Memory B cell (primary cell): ENCODE measurements at places on chromosomes 5 and 9.

GRCh38 chr5:78328585-78329173, 31.7 kb upstream of the SCAMP1 start:
- DNase-seq, result no peak

DNA sequence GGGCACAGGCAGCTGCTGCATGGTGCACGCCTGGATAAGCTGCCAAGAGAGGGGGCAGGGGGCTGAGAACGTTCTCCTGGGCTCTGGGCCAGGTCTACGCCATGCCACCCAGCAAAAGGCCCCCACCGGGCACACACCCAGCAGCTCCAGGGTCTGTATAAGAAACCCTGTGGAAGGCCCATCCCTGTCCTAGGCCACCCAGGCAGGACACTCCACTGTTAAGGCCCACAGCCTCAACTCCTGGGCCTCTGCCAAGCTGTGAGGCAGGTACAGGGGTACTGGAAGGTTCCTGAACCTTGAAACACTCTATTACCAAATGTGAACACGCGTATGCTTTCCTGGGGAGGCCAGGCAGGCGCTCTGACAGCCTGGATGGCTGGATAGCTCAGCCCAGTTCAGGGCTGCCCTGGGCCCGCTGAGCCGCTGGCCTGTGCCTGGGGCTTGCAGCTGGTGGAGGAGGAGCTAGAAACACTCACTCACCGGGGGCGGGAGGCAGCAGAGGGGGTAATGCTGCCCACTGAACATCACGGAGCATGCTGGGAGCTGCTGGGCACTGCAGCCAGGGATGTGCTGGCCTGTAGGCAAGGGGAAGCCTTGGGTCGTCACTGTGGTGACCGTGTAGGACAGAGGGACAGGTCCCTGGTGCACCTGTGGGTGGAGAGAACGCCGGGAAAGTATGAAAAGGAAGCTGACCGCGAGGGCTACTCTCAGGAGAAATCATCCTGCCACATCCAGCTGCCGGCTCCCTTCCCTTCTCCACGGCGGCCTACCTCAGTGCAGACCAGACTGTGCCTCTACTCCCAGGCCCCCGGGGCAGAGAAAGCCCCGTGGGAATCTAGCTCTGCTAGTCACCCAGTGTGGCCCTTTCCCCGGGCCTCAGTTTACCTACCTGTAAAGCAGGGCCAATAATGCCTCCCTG, 6.0 kb downstream of the RNF44 start:
- no peak for DNase-seq

DNA sequence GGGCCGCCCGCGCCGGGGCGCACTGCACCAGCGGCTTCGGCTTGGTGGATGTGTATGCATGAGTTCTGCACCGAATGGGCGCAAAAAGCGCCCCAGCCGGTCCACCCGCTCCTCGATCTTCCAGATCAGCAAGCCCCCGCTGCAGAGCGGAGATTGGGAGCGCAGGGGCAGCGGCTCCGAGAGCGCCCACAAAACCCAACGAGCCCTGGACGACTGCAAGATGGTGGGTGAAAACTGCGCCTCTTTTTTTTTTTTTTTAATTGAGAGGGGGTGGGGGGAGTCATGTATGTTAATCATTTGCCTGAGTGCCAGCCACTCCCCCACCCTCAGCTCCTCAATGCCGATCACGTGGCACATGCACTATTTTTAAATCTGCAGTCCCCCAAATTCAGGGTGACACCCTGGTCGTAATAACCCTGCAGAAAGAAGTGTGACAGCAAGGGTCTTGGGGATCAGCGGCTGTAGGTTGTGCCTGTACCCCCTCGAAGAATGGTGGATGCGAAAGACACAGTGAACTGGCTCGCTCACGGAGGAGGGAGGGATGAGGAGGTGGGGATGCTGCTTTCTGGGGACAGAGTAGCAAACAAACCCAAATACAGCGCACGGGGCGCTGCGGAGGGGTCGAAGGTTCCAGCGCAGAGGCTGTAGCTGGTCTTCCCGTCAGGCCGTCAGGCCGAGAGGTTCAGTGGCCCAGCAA, 900 bp downstream of the RGS7BP start:
- DNase-seq, result no peak

DNA sequence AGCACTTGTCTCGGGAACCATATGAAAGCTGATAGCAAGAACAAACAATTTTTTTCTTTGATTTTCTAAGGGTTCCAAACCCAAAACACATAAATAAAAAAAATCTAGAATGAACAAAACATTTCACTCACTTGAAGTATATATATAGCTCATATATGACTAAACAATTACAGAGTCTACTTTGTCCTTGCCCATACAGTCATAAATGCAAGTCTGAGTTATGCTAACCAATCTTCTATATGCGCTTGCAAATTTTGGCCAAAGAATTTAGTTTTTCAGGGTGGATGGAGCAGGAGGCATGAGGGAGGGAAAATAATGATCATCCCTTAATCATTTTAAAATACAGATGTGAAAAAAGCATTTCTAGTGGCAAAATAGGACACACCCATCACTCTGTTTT, 370.1 kb downstream of the BNC2 start:
- DNase-seq, result no peak

GRCh38 chr5:78601559-78602314, 46.8 kb downstream of the LHFPL2 start:
- no peak for DNase-seq

GRCh38 chr5:107557051-107557658, 113.6 kb downstream of the EFNA5 start:
- DNase-seq, result no peak

GRCh38 chr5:151745071-151745705, 13.2 kb downstream of the ATOX1 start:
- DNase-seq, result no peak

DNA sequence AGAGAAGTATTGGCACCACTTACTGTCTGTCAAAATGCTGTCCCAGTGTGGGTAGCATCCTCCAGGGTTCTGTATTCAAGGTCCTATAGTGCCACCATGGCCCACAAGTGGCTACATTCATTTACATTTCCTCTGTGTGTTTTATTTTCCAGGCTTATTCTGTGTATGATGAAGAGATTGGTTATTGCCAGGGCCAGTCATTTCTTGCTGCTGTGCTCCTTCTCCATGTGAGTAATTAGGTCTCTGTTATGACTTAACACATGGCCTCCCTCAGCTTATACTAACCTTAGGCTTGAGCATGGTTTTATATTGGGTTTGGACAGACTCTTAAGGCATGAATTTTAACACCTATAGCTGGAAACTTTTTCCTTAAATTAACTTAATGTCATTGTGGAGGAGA, 36.7 kb downstream of the GPR21 start:
- no peak for DNase-seq

DNA sequence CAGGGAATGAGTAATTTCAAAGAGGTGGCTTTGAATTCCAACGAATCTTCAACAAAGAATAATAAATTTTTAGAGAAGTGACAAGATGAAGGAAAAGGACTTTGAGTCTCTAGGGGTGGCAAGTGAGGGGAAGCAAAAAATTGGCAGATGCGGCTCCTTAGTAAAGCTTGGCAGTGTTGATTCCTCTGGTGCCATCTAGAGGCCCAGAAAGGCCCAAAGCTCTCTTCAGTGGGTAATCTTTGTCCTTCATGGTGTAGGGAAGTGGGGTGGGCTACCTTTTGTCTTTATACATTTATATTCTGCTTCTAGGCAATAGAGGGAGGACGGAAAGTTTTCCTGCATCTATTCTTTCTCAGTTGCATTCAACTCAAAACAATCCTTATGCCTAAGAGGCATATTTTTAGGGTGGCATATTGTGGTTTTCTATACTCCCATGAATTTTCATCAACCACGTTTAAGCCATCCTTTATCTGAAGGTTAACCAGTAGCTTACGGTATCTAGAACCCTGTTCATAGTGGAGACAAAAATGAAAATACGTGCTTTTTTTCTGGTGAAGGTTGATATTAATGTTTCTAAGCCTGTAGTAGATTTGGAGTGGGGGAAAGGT, 17.5 kb upstream of the ROPN1L start:
- DNase-seq, result no peak

GRCh38 chr5:112960863-112961504, 15.6 kb upstream of the DCP2 start:
- DNase-seq, result no peak

DNA sequence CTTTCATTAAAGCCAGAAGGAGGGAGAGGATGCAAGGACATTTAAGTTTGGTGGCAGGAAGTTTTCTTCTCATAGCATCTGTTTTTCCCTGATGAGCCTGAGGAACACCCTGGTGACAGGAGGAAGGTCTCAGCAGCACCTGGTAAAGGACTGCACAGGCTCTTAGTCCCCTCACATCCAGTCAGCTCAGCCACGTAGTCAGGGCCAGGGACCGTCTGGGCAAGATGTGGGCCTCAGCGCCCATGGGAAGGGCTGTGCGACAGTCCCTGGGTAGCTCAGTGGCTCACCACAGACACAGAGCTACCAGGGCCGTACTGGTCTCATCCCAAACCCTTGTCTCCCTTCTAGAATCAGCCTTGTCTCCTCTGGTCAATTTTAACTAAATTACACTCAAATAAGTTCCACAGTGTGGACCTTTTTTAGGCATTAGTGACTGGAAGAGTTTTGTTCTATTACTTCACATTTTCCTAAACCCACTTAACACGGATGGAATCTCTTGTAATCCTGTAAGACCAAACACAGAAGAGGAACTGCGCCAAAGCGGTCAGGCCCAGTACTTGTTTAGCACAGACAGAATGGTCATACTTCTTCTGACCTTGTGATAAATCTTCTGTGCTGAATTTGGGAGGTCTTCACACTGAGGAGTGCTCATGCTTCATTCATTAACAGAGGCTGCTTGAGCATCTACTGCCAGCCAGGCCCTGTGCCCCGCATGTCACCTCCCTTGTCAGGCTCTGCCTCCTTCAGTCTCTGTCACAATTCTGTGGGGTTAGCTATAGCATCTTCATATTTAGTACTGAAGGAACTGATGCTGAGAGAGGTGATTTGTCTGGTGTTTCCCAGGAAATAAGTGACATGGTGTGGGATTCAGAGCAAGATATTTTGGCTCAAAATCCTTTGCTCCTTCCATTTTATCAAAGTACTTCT, 91.4 kb downstream of the ANGPTL2 start:
- DNase-seq, result no peak

DNA sequence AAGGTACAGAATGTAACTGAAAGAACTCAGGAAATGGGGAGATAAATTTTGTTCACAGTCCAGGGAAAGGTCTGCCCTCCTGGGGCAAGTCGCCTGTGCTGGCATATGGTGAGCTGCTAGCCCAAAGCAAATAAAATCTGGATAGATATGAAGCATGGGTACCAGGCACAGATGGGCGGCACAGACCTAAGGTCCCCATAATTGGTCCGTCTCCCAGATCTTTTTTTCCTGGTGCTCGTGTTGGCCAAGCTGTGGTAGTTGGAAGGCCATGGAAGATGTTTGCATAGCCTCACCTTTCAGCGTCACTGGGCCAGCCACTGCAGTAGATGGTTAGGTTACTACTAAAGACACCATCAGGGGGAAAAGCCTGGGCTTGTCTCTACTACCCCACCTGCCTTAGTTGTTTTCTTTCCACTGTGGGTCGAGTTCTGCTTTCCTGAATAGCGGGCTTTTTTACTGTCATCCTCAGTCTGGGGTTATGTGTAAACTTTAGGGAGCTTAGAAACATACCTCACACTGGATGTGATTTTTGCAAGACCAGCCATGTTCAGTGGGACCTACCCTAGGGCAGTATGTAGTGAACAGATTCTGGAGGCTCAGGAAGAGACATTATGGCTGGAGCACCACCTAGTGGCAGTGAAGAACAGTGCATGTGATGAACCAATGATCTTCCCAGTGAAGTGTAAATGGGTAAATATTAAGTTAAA, 24.2 kb upstream of the GLRX start:
- peak; percentile 68 for DNase-seq

- no peak for DNase-seq
These were observed 89.3 kb upstream of the TNC start for GRCh38 chr9:115207003-115207836.

DNA sequence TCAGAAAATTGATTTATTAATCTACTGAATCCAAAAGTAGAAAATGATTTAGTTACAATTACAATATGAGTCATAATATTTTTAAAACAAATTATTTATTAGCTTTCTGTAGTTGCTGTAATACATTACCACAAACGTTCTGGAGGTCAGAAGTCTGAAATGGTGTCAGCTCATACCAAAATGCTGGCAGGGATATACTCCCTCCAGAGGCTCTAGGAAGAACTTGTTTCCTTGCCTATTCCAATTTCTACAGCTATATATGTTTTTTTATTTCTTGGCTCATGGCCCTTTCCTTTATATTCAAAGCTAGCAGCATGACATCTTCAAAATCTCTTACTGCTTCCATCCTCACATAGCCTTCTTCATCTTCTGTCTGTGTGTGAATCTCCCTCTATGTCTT, 667.9 kb upstream of the ITGA1 start:
- DNase-seq, result no peak

GRCh38 chr9:40907657-40908624, 220.5 kb downstream of the FOXD4L6 start:
- DNase-seq, result no peak

- DNase-seq, result no peak
These were observed 17.0 kb upstream of the WHRN start for GRCh38 chr9:114522286-114522685.

GRCh38 chr5:50559955-50560354, 106.5 kb upstream of the PARP8 start:
- no peak for DNase-seq

GRCh38 chr5:161064297-161064696, 212.3 kb upstream of the ATP10B start:
- no peak for DNase-seq

DNA sequence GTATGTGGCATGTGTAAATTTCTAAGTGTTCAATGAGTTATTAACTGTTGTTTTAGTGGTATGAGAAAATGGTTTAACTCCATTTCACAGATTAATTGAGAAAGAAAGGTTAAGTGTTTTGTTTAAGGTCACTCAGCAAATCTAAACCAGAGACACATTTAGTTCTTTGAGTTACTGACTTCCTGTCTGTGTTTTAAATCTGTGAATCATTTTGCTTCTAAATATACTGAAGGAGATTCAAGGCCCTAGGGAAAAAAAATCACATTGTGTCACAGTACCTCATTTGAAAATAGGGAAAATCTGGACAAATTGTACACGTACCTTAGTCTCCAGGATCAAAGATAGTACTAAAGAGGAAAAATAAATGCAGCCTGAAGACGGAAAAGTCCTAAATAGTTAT, 368.2 kb downstream of the TMEM161B start:
- no peak for DNase-seq

DNA sequence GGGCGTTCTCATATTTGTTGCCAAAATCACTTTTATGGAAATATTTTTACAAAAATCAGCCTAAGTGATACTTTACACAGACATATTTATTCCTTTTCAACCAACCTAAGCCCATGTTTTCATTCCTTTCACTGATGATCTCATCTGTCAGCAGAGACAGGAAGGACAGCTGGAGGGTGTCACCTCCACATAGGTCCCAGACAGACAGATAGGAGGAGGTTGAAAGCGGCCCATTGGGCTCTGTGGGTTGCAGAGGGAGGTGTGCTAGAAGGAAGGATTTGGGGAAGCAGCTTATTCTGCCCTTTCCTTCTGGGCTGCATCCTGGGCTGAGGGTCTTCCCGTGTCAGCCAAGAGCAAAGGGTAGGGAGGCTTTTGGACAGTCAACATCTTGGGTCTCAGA, 26.0 kb upstream of the SEMA4D start:
- DNase-seq, result no peak

- DNase-seq, result no peak
These were observed 2.5 kb upstream of the NEUROG1 start for GRCh38 chr5:135538261-135538660.

GRCh38 chr5:3590967-3591900, 4.4 kb upstream of the IRX1 start:
- no peak for DNase-seq
